Islet precursor cell (in vitro differentiated cells): ENCODE measurements at places on chromosomes 1 and 21.

DNA sequence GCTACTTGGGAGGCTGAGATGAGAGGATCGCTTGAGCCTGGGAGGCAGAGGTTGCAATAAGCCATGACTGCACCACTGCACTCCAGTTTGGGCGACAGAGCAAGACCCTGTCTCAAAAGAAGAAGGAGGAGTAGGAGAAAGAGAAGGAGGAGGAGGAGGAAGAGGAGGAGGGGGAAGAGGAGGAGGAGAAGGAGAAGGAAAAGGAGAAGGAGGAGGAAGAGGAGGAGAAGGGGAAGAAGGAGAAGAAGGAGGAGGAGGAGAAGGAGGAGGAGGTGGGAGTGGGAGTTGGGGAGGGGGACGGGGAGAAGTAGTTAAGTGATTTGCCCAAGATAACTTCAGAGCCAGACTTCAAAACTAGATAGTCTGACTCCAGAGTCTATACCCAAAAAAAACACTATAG is 55.5 kb upstream of the FOXD3 start:
- DNase-seq = no peak

- DNase-seq = no peak
Observed at GRCh38 chr1:204640578-204640977, 45.0 kb downstream of the LRRN2 start.

DNA sequence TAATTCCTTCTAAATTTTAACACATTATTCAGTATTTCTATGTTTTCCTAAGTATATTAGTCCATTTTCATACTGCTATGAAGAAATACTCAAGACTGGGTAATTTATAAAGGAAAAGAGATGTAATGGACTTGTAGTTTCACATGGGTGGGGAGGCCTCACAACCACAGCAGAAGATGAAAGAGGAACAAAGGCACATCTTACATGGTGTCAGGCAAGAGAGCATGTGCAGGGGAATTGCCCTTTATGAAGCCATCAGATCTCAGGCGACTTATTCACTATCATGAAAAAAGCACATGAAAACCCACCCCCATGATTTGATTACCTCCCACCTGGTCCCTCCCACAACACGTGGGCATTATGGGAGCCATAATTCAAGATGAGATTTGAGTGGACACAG is 15.6 kb downstream of the GBP5 start:
- no peak for DNase-seq

DNA sequence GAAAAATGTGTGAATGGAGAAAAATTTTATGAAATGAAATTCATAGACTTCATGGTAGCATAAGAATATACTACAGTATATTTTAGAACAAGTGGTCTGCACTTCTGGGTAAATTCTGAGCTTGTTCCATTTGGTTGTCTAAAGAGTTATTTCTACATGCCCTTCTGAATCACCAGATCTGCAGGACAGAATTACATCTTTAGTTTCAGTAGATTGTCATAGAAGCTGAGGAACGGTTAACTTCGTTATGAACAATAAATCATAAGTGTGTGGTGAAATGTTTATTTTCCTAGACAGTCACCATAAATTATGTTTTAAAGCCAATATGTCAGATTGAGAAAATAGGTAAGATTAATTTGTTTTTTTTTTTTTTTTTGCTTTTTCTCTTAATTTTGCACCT is 30.9 kb downstream of the CHRM3 start:
- DNase-seq = no peak

DNA sequence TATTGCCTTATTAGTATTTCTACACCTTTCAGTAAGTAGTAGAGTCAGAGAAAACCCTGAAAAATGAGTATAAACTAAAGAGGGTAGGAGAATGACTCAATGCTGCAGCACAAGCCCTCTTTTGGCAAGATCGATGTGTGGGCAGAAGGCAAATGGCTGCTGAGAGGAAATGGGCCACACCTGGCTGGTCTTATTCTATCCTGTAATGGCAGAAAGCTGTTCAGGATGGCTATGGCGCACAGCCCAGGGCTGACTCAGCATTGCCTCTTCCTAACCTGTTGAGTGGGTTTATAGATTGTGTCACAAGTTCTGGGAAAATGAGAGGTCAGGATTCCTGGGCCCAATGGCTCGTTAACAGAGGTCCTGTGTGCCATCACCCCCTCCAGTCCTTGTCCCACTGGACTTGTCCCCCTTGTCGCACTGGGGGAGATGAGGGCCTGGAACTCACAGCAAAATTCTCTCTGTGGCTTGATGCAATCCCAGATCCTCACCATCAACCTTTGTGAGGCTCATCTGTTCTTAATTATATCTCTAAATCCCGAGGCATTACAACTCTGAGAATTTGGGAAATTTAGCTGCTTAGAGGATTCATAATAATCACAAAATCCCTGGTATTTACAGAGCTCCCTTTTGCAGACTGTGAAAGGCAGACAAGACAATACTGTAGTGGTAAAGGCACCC is 13.2 kb downstream of the HMGB4 start:
- no peak for DNase-seq

DNA sequence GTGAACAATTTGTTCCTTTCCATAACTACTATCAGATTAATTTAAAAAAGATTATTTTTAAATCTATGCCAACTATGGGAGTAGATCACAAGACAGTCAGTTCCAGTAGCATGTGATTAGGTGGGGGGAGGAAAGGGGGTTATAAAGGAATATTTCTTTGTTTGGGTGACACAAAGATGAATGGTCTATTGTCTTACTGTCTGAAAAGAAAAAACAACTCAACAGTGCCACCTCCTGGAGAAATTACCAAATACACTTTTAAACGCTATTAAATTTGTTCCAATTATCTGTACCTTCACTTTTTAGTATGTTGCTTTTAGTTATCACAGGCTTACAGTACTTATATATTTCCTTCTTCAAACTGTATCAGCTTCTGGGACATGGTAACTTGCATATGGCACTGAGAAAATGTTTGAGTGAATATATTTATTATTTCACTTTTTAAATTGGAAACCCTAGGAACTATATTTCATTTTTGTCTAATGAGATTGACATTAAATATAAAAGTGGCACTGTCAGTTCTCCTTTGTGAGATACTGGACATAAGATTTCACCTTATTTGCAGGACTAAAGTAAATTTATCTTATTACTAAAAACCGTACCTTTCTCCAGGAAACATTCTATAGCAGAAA is 1.7 kb upstream of the SORT1 start:
- DNase-seq = no peak

DNA sequence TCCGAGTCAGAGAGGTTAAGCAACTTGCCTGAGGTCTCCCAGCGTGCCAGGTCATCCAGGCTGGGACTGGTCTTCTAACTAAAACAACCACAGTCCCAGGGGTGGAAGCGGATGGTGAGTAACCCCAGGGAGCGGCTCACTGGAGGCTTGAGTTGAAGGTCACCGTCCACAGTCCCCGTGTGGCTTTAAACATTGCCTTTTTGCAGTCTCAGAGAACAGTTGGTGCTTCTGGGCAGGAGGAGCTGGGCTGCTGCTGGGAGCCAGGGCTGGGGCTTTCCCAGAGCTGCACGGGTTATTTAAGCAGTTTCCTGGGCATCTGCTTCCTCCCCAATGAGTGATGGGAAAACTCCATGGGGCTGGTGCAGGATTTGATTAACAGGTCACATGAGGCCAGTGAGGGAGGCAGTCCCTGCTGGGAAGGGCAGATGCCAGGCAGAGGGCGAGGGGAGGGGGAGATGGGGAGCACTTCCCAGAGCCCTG is 12.3 kb downstream of the ARHGEF10L start:
- peak; percentile 55 for DNase-seq

DNA sequence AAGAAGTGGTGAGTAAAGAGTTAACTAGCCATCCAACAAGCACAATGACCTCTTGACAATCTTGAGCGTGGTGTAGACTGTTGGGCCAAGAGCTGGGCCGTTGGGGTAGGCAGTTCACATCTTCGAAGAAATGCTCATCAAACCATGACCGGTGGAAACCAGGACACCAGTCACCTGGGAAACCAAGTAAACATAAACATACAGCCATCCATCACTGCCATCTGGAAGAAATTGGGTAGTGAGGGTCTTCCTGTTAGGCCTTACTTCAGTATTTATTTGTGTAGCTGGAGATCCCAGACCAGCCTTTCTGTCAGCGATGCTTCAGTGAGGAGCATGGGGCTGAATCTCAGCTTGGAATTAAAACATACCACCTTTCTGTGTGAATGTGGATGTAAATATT is 108.1 kb upstream of the HAO2 start:
- no peak for DNase-seq

GRCh38 chr21:42356650-42357049 is 5.9 kb upstream of the TFF2 start:
- no peak for DNase-seq

- peak; percentile 85 for DNase-seq
Observed at GRCh38 chr1:229406798-229407197, 27.1 kb downstream of the ACTA1 start.

GRCh38 chr1:176609556-176610408 is 146.8 kb downstream of the PAPPA2 start:
- no peak for DNase-seq

DNA sequence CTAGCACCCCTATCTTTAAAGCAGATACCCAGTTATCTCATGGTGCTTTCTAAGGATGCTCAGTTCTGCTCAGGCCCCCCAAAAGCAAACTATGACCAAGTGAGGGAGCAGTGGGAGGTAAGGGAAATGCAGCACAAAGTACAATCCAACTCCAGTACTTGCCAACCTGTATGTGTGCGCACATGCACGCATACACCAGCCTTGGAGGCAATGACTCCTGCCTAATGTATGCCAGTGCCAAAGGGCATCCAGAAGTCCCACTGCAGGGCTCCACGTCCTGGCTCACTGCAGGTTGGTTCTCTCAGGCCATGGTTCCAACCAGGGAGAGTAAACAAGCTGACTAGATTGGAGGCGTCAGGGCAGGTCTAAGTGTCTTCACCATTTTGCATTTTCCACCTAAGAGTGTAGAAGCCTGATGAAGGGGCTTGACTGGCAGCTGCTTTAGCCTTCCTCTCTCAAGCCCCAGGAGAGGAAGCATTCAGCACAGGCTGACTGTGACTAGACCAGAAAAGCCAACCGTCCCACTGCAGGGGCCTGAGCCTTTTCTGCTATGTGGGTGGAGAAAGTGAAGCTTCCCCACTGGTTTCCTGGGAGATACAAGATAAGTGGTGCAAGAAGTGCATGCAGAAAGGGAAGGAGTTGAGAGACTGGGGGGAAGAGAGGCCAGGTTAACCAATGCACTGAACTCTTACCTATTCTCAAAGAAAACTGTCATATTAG is 7.7 kb downstream of the AMIGO1 start:
- peak; percentile 49 for DNase-seq

DNA sequence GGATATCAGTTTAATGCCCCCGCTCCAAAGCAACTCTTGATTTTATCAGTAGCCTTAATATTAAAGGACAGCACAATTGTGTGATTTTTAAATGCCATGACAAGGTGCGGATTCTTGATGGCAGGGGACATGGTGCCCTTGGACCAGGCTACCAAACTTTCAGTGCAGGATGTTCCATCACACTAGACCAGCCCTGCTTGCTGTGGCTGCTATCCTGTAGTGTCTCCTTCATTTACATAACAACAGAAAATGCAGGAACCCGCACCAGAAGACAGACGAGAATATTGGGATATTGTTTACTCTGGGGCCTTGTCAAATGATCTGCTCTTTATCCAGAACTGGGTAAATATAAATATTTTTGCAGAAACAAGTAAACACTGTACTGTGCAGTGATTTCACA is 229.3 kb upstream of the PKN2 start:
- DNase-seq = no peak

DNA sequence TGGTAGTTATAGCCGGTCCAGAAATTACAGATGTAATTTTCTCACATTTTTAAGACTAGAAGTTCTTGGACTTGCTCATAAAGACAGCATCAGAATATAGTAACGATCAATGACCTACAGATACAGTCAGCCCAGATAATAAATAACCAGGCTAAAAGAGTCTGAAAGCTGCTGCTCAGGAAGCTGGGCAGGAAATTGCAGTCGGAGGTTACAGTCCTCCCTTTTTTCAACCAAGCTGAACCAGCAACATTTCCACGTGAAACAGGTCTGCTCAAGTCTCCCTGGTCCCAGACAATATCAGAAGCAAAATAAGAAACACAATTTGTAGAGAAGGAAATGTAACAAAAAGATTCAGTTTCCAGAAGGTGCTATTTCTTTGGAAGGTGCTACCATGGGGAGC is 457.4 kb downstream of the SIPA1L2 start:
- no peak for DNase-seq

GRCh38 chr1:106498238-106498637 is 558.2 kb upstream of the PRMT6 start:
- DNase-seq = no peak

DNA sequence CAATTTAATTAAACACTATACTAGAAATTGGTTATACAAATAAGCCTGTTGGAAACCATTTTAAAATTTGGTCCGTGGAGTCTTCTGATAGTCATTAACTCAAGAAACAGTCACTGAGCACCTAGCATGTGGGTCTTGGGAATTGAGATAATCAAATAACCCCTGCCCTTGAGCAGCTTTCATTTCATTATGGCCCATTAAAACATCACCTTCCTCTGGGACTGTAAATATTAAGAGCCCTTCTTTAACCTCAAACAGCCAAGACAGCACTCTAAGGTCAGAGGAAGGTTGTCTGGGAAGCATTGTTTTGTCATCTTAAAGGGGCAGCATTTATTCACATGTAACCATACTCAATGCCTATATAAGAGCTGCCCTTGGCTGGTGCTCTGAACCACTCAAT is 610.3 kb upstream of the USP24 start:
- no peak for DNase-seq

GRCh38 chr1:34361781-34362357 is 185.2 kb downstream of the C1orf94 start:
- DNase-seq = peak; percentile 12

GRCh38 chr1:46224966-46225365 is 21.8 kb downstream of the LURAP1 start:
- DNase-seq = no peak

GRCh38 chr1:39576016-39576657 is 453 bp downstream of the PABPC4 start:
- no peak for DNase-seq

- no peak for DNase-seq
Observed at GRCh38 chr1:164958982-164959768, 397.3 kb downstream of the LMX1A start.

- DNase-seq = peak; percentile 80
Observed at GRCh38 chr1:230868736-230869385, 540 bp upstream of the C1orf198 start.

GRCh38 chr1:31445951-31446350 is 32.9 kb downstream of the SERINC2 start:
- peak; percentile 3 for DNase-seq

GRCh38 chr1:101960142-101960541 is 36.6 kb downstream of the OLFM3 start:
- no peak for DNase-seq

DNA sequence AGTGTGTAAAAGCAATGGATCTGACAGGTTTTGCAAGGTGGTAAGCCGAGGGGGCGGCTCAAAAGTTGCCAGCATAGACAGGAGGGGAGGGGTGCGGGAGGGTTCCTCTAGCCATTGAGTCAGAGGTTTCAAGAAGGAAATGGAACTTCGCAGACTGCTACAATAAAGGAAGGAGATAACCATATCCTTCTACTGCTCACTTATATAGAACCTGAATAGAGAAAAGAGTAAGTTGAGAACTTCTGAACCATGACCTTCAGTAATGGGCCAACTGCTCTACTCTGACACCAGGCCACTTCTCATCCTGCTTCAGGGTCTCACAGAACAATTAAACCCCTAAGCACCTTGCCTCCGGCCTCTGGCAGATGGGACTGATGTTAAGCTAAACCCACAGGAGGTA is 26.3 kb upstream of the BCAR3 start:
- no peak for DNase-seq

- no peak for DNase-seq
Observed at GRCh38 chr1:168179438-168180147, 831 bp downstream of the TIPRL start.

GRCh38 chr1:207418351-207418750 is 35.8 kb upstream of the CR2 start:
- DNase-seq = no peak

- no peak for DNase-seq
Observed at GRCh38 chr21:42105476-42106315, 34.6 kb downstream of the UMODL1 start.
